ENCODE measurements at places on chromosomes 13 and 19.

GRCh38 chr19:6851359-6851758 lies 36.0 kb upstream of the ADGRE1 start:
- DNase-seq, result no peak

DNA sequence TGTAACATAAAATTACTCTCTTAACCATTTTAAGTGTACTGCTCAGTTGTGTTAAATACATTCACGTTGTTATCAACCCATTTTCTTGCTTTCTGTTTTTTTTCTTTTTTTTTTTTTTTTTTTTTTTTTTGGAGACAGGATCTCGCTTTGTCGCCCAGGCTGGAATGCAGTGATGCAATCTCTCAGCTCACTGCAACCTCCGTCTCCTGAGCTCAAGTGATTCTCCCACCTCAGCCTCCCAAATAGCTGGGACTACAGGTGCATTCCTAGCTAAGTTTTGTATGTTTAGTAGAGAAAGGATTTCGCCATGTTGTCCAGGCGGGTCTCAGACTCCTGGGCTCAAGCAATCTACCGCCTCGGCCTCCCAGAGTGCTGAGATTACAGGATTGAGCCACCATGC lies 42.5 kb upstream of the C13orf42 start:
- no peak for DNase-seq

- no peak for DNase-seq
Measured at GRCh38 chr13:73985783-73986182, 148.4 kb downstream of the KLF12 start.

DNA sequence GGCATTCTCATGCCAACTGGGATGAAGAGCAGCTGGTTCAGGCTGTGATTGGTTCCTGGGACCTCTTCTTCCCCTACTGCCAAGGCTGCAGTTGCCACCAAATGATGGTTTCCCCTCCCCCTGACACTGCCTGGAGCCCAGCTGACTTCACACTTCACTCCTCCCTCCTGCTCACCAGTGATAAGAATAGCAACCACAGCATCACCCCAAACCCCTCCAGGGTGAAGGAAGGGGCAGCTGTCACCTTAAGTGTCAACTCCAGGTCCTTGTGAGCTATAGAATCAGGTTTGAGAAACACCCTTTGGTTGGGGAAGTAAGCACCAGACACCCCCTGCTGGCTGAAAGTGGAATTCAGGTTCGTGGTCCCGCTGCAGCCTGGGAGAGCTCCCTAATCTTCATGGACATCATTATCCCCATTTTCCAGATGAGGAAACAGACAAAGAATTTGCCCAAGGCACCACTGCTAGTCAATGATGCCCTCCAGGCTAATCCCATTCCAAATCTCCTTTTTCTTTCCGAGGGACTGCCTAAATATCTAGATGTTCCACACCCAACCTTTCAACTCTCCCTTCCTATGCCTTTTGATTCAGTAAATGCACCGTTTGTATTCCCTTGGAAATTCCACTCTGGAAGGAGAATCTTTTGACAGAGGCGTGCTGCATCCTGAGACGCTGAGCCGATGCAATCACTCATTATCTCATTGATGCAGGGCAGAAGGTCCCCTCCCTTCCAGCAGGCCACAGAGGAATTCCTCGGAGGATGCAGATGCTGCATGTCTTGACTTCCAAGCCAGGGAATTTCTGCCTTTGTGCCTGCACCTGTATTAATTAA lies 50.6 kb upstream of the UQCRFS1 start:
- peak; percentile 70 for DNase-seq

DNA sequence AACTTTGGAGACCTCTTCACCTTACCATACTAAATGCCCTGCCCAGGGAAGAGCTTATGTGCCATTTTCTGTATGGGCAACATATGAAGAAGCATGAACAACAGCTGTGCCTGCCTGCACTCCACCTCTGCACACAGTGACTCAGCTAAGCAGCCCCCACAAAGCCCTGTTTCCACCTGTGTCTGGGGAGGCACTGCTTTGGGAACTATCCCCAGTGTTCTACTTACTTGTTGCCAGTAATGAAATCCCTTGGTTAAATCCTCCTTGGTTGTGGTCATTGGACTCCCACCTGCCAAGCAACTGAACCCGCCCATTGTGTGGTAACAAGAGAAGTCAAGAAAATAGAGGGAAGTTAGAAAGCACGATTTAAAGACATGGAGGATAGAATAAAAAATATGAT lies 84.6 kb downstream of the NALCN start:
- DNase-seq, result no peak

DNA sequence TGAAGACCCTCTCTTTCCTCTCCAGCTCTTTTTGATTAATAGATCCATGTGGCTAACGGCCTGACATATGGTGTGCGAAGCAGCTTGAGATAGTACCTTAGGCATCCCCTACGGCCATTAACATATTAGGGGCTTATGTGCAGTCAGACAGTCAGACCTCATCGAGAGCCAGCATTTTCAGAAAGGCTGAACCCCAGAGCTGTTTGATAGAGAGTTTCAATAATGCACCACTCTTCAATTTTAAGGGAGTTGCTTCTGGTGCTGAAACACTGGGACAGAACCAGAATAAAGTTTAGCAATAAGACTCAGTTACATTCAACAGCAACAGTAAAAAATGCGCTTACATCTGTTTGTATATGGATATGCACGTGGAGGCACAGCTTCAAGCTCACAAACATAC lies 10.8 kb downstream of the POU4F1 start:
- no peak for DNase-seq

GRCh38 chr19:13764821-13765394 lies 586 bp downstream of the MRI1 start:
- peak; percentile 55 for DNase-seq

GRCh38 chr13:21079221-21079620 lies 17.8 kb upstream of the LATS2 start:
- no peak for DNase-seq

GRCh38 chr13:44191504-44192171 lies 182.0 kb upstream of the SERP2 start:
- DNase-seq, result peak; percentile 38

DNA sequence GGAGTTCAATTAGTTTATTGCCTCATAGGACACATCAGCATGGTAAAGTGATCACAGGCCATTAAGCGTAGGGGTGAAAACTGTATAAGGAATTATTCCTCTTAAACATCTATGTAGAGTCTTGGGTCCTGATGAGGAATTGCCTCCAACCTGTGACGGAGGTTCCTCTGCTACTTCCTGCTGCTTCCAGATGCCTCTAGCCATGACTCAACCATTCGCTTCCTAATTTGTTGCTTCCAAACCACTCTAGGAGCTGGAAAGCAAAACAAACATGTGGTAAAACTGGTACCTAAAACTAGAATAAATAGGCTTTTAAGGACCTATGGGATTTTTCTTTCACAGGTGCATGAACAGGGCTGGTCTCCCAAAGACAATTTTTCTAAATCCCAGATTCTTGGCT lies 253.8 kb downstream of the KLF12 start:
- no peak for DNase-seq

DNA sequence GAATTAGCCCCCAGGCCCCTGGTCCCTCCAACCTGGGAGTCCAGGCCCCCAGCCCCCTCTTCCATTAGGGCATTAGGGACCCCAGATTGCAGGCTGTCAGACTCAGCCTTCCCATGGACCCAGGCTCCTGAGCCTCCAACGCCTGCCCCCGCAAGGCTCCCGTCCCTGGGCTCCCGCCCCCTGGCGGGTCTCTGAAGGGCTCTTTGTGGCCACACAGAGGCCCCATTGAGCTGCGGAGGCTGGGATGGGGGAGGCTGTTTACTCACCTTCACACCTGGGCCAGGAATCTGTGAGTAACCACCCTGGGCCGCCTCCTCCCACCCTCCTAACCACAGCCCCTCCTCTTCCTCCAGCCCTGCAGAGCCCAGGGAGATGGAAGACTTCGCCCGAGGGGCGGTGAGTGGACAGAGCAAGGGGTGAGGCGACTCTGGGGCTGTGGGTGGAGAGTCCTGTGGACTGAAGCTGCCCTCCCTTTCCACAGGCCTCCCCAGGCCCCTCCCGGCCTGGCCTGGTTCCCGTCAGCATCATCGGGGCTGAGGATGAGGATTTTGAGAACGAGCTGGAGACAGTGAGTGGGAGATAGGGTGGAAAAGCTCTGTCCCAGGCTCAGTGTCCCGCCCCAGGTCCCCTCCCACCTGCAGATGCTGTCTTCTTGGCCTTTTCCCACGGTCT lies 4.9 kb downstream of the ARHGEF1 start:
- peak; percentile 89 for DNase-seq

DNA sequence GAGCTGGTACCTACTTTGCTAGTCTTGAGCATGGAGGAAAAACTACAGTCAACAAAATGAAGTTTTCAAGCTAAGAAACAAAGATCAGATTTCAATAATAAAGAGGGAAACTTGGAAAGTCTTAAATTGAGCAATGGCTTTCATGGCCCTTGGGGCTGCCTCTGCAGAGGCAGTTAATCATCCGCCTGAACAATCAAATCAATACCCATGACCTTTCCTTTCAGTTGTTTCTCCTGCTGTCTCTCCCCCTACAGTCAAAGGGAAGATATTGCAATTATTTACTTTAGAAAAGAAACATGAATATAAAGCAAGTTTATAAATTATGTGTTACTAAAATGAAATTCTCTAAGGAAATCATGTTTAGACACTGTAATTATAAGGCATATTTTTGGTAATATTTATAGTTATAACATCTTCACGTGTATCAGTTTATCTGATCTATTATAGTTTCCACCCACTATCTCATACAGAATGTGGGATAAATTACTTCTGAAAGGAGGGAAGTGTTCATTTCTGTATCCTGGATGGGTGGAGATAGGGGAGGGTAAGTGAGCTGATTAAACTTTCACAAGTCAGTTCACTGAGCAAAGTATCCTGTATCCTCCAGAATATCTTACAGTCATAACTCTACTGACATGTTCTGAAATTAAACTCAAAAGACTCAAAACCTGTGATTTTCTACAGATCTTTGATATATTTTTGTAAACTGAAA lies 72.4 kb upstream of the TSC22D1 start:
- no peak for DNase-seq

DNA sequence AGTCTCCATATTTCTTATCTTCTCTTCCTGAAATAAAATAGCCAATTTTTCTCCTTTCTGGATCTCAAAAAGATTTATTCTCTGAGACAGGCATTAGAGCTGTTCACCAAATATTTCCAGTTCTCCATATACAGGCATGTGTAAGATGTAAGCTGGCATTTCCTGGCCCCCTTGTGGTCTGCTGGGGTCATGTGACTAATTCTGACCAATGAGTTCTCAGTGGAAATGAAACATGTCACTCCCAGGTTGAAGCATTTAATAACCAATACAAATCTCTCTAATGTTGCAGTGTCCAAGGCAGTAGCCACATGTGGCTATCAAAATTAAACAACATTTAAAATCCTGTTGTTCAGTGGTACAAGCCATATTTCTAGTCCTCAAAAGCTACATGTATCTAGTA lies 14.8 kb upstream of the CACNA1A start:
- no peak for DNase-seq

- DNase-seq, result no peak
Measured at GRCh38 chr13:84917252-84917878, 881.9 kb downstream of the SLITRK6 start.

- DNase-seq, result no peak
Measured at GRCh38 chr19:54502518-54503048, at the start of gene LAIR2. Gene LAIR2 (plus strand): TSS chr19:54502831. CDS start chr19:54502919, 88 bp downstream.

DNA sequence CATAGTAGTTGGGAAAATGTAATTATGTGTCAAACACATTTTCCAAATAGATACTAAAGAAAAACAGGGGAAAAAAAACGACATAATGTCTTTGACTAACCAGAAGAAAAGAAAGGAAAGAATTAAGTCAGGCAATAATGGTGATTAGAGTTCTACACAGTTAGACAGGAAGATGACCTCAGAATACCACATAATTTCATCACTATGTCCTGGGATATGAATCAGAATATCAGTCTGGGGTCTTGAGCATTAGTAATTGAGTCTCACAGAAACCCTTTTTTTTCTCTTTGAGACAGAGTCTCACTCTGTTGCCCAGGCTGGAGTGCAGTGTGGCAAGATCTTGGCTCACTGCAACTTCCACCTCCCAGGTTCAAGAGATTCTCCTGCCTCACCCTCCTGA lies 503.4 kb downstream of the SLITRK1 start:
- no peak for DNase-seq

DNA sequence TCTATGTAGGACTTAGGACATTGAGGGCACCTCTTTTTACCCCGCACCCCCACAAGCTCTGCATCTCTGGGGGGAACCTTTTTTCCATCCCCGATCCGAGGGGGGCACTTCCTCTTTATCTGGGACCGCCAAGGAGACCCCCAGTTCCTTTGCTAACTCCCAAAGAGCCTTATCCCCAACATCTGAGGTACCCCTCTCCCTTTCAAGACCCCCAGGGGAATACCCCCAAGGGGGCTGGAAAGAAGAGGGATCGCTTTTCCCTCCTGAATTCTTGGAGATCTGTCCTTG lies 1.1 kb downstream of the TNFSF9 start:
- no peak for DNase-seq

DNA sequence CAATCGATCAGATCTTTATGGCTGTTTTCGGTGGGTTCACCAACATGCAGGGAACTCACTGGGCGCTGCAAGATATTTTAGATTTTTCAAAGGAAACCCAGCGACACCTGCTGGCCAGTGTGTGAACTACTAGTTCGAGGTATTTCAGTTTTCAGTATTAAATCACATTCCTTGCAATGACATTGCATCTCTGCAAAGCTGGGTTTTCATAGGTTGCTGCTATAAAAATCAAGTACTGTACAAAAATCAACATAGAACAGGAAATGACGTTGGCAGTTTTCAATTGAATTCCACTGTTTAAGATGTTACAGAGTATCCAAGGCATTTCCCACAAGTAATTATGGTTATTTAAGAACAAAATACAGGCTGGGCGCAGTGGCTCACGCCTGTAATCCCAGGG lies 17.6 kb downstream of the LIG1 start:
- DNase-seq, result peak; percentile 82

- peak; percentile 23 for DNase-seq
Measured at GRCh38 chr19:41994994-41995958, 1.2 kb upstream of the ATP1A3 start.

GRCh38 chr19:33902802-33903488 lies 106.3 kb downstream of the KCTD15 start:
- no peak for DNase-seq

GRCh38 chr13:30346789-30347167 lies 39.4 kb upstream of the KATNAL1 start:
- no peak for DNase-seq
